CD4-positive, alpha-beta T cell treated with Interleukin-4 for 4 hours (primary cell): ENCODE measurements at places on chromosomes 1 and 21.

DNA sequence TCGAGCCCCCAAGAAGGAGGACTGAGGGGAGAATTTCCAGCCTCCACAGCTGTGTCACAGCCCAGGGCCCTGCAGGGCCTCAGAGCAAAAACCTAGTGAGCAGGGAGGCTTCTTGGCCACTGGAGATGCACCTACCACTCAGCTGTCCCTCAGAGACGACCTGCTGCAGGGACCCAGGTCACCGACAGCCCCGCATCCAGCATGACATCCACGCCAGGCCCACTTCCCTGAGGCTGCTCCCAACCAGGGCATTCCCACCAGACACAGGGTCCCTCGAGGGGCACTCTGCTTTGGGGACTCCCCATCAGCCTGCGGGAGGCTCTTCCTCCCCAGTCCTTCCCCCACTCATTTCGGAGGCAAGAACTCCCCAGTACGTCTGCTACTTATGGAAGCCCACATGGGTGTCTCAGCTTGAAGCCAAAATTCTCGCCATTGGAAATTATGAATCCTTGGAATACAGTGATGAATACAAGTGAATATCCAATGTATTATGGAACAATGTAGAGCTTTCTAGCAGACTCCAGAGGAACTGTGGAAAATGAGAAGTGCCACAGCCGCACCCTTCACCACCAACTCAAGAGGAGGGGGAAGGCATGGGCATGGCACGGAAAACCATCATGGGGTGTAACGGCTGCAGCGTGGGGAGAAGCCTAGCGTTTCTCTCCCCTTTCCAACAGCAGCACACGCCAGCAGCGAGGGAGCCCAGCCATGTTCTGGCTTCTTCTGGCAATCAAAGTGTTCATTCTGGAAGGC, 6.9 kb downstream of the TFF3 start:
- no peak for DNase-seq

DNA sequence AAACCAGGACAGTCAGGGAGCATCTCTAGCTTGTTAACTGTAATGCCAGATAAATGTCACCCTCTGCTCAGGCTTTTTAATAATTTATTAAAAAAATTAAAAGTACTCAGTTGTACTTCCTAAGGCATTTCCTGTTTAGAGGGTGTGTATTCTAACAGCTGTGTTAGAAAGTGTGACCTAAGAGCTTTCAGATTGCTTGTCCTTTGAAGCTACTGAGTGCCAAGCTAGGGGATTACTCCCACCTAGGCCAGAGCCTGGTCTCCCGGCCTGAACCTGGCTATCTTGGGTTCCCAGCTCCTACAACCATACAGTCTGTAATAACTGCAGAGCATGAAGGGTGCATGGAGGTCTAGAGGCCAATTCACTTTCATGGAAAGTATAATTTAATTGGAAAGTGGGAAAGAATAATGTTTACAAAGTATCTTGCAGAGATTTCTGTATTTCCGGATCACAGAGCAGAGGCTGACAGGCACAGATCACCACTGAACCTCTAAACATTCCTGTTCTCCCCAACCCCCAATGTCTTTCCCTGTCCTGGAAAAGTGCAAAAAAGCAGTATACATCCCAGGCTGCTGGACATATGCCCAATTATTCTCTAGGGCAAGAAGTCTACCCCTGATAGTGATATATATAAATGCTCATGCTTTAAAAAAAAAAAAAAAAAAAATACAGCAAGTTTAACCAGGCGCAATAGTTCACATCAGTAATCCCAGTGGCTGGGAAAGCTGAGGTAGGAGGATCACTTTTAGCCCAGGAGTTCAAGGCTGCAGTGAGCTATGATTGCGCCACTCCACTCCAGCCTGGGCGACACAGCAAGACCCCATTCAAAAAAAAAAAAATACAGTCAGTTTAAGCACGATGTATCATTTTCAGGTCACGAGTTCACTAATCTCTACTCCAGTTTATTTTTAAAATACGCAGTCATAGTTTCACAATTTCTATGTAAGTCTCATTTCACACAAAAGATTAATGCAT, 36.7 kb upstream of the RAP1A start:
- no peak for DNase-seq

GRCh38 chr21:45145146-45145545, 70.8 kb downstream of the ADARB1 start:
- no peak for DNase-seq

DNA sequence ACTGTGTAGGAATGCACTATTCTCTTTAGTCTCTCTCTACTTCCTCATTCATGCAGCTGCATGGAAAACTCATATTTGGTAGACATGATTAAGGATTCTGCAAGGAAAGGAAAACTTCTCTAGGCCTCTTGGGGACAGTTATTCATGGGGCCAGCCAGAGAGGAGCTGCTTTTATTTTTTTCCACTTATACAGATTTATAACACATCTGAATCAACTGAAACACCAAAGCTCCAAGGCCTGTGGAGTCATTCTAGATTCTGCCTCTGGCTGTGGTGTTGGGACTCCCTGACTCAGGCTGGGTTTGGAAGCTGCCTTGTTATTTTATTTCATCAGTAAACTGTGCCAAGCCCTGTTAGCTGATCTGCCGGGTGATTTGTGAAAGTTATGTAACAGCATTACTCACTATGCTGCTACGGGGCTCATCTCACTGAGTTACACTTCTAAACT, 83.9 kb upstream of the EDEM3 start:
- peak; percentile 46 for DNase-seq

GRCh38 chr1:208939537-208940085, 643.9 kb upstream of the CAMK1G start:
- DNase-seq = no peak

- no peak for DNase-seq
Observed at GRCh38 chr21:37101384-37101783, 28.3 kb downstream of the TTC3 start.
